ENCODE measurements at places on chromosomes 4 and X. TPM values are rescaled to one million over a fixed set of nuclear protein-coding genes. Genes with fewer than 3 reads are reported as not detected.

The BMP3 gene
- not detected for total RNA-seq

The ADH1C gene
- total RNA-seq, result not detected

The USP26 gene
- total RNA-seq, result not detected

The TRIM60 gene
- not detected for total RNA-seq

The HS3ST1 gene
- total RNA-seq, result not detected

The ATP8A1 gene
- total RNA-seq, result 21.1 TPM

The CD38 gene
- 87.4 TPM for total RNA-seq

The KCNIP4 gene
- not detected for total RNA-seq

The GPR50 gene
- total RNA-seq, result not detected

The ADGRG4 gene
- total RNA-seq, result not detected

The TMPRSS11B gene
- total RNA-seq, result not detected

The GNRHR gene
- total RNA-seq, result not detected

The PROM1 gene
- total RNA-seq, result not detected

The TEX13B gene
- not detected for total RNA-seq

The ABLIM2 gene
- 0.30 TPM for total RNA-seq

The DAPP1 gene
- 39.5 TPM for total RNA-seq
